CD4-positive, alpha-beta T cell treated with Interleukin-15 for 4 hours (primary cell): ENCODE measurements at places on chromosomes 5 and 9.
A peak's percentile ranks its signal among the peaks of the same experiment; 100 is the strongest.

DNA sequence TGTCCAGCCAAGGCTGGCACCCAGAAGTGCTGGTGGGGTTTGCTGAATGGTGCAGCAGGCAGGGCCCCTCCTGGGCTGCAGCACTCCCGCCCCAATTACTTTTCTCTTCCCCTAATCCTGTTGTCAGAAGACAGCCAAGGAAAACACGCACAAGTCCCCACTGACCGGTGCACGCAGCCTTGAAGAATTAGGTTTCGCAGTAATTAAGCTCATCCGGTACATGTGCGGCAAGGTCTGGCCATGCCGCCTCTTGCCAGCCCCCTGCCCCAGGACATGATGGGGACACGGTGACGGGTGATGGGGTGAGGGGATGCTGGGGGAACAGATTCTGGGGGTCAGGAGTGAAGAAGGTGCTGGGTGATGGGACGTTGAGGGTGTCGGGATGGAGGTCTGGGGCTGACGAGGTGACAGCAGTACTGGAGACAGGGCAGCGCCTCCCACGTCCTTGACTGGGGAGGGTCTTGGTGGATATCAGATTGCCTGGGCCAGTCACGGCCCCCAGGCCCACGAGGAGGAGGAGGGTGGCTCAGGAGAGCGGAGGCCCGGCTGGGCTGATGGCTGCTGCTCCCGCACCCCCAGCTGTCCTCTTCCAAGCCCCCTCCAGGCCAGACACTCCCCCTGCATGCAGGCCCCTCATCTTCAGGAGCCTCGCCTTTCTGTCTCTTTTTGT is 34.9 kb downstream of the BARX1 start:
- no peak for DNase-seq

DNA sequence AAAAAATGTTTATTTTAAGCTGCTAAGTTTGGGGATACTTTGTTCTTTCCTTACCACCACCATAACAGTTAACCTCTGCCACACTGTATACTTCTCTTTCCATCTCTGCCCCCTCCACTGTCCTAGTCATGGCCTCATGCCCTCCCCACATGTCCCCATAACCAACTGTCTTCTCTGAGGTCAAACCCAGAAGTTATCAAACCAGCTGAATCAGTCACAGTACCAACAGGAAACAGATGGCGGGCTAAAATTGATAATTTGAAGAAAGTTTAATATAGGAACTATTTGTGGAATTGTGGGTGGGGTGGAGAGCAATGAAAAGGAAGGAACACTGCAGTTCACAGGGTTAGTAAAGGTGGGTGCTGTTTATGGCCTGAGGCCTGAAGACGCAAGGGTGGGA is 5.7 kb upstream of the DCTN4 start:
- no peak for DNase-seq

DNA sequence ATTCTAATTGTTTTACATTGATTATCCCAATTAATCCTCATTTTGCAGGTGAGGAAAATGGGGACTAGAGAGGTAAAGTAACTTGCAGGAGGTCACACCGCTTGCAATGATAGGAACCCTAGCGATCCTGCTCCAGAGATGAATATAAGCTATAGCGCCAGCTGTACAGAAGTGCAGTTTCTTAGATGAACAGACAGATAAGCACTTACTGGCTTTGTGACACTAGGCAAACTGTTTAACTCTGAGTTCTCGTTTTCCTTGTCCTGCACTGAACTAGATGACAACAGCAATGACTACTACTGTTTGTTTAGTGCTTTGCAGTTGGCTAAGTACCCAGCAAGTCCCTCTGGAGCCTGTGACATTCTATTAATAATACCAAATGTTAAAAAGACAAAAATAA is 11.1 kb downstream of the LHX6 start:
- no peak for DNase-seq

DNA sequence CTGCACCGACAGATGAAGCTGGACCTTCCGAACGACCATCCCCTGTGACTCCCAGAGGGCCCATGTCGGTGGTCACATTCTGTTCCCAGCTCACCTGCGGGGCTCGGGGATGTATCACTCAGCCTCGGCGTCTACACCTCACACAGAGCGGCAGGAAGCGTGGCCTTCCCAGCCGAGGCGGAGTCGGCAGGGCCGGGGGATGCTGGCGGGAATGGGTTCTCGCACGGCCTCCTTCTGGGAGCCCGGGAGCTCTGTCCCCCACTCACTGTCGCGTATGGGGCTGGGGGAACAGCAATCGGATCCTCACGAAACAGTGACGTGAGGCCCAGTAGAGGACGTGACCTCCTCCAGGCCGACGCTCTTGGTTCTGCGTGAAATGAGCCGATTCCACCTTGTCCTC is 20.4 kb downstream of the NACC2 start:
- no peak for DNase-seq

DNA sequence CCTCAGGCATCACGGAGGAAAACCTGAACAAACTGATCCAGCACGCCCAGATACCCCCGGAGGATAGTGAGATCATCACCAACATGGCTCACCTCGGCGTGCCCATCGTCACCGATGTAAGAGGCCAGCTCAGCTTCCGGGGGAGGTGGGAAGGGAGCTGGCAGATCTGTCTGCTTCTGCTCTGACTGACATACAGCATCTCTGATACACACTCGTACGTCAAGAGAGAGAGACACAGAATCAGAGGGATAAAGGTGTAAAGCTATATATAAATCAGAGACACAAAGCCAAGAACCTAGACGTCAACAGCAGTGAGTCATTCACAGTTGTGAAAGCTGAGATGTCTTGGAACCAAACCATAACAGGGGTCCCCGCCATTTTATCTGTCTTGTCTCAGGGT is 30.1 kb upstream of the CFAP157 start:
- no peak for DNase-seq

DNA sequence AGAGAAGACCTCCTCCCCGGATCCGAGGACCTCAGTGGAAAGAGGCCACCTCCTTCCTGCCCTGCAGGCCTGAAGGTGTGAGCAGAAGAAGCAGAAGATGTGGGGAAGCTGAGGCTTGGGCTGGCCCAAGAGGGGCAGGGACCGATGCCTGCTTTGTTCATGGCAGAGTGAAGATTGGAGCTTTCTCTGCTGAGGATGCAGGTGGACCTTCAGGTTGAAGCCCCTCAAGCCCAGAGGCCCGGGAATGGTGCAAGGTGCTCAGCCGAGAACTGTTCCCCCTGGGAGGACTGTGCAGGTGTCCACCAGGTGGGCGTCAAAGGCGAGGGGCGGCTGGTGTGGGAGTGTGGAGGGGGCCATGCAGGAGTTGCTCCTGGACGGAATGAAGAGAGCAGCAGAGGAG is 277.9 kb upstream of the IRX2 start:
- no peak for DNase-seq

- DNase-seq, result no peak
Observed at GRCh38 chr9:116179568-116179967, 26.0 kb downstream of the PAPPA start.

DNA sequence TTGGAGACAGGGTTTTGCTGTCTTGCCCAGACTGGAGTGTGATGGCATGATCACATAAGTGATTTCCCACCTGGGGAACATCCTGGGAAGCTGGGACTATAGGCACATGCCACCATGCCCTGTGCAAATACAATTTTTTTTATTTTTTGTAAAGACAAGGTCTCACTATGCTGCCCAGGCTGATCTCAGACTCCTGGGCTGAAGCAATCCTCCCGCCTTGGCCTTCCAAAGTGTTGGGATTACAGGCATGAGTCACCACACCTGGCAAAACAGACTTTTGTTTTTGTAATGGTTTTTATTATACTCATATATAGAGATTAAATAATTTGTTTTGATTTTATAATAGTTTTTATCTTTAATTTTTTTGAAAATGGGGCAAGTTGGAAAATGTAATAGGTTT is 14.7 kb downstream of the DNAJC25 start:
- DNase-seq, result no peak

- DNase-seq, result no peak
Observed at GRCh38 chr5:133247881-133248624, 196.2 kb downstream of the HSPA4 start.

DNA sequence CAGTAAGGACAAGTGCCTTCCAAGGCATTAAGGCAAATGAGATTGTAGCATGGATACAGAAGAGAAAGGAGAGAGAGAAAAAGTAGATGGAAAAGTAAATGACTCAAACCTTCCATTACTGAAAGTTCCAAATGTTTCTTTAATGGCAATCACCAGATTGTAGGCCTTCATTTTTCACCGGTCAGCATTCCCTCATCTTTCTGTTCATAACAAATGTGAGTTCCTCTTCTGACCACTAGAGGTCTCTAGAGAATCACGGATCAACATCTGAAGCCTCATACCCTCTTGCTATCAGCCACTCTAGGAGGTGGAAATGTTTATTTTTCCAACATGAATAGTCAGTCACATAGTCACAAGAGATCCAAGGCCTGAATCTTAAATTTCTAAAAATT is 73.6 kb upstream of the RPS23 start:
- DNase-seq, result peak; percentile 58

GRCh38 chr5:4740156-4740555 is 400.0 kb upstream of the ADAMTS16 start:
- no peak for DNase-seq

- DNase-seq, result no peak
Observed at GRCh38 chr5:133106761-133107572, 55.2 kb downstream of the HSPA4 start.

DNA sequence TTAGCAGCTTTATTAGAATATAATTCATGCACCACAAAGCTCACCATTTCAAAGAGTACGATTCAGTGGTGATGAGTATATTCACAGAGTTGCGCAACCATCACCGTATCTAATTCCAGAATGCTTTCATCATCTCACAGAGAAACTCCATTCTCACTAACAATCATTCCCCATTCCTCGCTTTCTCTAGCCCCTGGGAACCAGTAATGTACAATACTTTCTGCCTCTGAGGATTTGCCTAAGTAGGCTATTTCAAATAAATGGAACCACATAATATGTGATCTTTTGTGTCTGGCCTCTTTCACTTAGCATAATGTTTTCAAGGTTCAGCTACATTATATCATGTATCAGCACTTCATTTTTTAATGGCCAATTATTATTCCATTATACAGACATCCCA is 145.1 kb upstream of the ADAMTS16 start:
- DNase-seq, result no peak

DNA sequence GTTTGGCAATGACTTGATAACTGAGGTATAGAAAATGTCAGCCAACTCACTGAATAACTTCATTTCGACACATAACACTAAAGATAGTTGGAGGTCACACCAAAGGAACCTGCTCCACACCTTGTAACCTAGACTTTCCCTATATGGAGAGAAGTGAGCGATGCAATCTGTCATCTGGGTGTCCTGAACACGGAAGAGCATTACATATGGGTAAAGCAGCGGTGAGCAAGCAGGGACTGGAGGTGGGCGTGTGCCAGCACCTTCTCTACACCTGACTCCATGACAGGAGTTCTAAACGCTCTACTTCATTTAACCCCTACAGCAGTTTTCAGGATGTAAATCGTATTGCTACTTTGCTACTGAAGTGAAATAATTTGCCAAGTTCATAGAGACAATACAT is 152.8 kb downstream of the SLC12A2 start:
- DNase-seq, result no peak

DNA sequence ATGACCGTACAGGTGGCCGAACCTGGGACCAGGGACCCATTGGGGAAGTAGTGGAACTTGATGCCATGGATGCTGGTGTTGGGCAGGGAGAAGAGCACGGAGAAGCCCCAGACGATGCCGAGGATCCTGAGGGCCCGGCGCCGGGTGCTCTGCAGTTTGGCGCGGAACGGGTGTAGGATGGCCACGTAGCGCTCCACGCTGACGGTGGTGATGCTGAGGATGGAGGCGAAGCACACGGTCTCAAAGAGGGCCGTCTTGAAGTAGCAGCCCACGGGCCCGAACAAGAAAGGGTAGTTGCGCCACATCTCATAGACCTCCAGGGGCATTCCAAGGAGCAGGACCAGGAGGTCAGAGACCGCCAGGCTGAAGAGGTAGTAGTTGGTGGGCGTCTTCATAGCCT is 585 bp downstream of the NMUR2 start:
- DNase-seq, result no peak

DNA sequence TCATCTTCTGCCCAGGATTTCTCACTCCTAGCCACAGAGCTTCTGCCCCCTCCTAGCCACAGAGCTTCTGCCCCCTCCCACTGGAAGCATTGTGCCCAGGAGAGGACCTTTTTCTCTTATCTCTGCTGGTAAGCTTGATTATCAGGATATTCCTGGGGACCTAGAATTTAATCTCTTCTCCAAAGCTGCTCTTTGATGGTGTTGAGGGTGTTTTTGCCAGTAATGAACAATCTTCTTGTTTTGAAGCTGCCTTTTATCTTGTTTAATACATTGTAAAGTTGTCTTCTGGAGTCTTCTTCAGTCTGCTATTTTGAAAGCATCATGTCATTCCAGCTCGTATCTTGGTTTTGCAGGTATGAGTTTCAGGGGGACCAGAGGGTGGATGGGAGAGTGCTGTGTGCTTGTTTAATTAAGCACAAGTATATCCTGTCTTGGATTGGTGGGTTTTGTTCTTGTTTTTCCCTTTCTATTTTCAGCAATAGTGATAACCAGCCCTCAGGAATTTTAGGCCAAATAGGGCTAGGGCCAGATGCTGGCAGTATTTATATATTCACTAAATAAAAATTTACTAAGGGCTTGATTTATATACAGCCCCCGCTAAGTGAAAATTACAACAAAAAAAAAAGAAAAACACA is 214.0 kb upstream of the DMRT1 start:
- no peak for DNase-seq

DNA sequence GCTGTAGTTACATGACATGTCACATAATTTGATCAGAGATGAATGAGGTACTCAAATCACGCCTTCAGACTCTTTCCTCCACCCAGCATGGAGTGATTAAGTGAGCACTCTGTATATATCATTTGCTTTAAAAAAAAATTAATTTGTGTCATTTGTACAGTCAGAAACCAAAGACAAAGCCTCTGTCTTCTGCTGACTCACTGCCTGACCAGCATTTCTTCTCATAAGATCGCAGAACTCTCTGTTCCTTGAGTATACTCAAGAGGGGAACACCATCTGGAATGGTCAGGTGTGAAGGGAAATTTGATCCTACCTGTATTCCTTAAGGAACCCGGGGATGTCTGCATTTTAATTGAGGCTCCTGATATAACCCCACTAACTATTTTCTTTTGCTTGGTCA is 254.4 kb downstream of the FAM114A2 start:
- no peak for DNase-seq

- DNase-seq, result no peak
Observed at GRCh38 chr9:134323741-134324358, 2.4 kb upstream of the RXRA start.

- no peak for DNase-seq
Observed at GRCh38 chr9:131048332-131048731, 39.4 kb downstream of the LAMC3 start.
